Naive thymus-derived CD4-positive, alpha-beta T cell (primary cell): ENCODE measurements at places on chromosomes 11 and 22.

DNA sequence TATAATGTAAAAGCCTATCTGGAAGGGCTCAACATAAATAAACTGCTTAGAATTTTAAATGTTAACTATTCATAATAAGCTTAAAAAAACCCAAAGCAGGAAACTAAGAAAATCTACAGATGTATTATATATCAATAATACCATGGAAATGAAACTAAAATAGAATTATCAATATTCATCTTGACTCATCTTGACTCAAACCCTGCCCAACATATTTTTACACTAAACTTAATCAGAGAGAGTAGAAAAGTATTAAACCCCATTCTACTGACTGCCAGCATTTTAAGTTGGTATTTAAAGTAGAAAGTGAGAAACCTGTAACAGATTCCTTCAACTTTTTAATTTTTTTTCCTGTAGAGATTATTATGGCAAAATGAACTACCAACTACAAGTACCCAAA is 149.2 kb downstream of the ENTHD1 start:
- DNase-seq, result no peak

GRCh38 chr11:65363770-65364169 is 9.2 kb downstream of the TIGD3 start:
- no peak for DNase-seq

- no peak for DNase-seq
Observed at GRCh38 chr11:908273-908672, 2.3 kb downstream of the CHID1 start.

DNA sequence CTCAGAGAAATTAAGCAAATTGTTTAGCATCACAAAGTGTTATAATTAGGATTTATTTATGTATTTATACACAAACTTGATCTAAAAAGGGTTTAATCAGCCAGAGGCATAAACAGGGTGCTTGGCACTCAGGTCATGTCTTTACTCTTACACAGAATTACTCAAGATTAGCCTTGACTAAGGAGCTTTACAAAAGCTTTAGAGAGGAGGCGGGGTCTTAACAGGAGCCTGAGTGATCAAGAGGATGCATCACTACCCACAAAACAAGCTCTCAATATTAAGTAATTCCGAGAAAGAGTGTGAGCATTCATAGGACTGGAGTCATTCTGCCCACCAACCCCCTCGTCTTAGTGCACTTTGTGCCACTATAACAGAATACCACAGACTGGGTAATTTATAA is 103.0 kb downstream of the SPATA19 start:
- DNase-seq, result no peak

DNA sequence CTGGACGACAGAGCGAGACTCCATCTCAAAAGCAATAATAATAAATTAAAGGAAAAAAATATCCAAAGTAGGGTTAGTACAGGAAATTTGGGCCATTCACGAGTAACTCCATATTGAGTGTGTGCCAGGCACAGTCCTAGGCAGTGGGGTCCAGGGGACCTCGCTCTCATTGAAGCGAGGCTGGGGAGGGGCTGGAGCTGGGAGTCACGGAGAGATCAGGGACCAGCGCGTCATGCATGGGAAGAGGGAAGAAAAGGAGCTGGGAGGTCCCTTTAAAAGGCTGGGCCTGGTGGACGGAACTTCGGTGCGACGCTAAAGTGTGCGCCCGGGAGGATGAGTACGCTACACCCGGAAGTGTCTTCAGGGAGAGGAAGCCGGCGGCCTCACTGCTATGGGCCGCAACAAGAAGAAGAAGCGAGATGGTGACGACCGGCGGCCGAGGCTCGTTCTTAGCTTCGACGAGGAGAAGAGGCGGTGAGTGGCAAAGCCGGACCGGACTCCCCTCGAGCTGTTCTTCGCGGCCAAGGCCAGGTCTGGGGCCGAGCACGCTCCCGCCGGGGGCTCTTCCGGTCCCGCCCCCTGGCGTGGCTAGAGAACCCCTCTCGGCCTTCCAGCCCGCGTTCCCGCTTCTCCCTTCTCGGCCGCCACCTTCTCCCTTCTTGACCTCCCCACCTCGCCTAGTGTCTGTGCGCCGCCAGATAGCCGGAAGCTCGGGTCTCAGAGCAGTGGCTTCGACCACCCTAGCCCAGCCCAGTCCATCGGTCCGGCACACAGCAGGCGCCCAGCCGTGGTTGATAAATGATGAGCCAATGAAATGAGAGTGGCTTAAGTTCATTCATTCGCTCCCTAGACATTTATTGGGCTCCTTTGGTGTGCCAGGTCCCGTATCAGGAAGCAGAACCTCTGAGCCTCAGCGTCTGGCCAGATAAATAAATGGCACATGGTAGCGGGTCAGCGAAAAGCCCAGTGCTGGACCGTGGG is at the start of gene NOL12:
Gene NOL12 (plus strand): TSS at position 342 of the 981 bp plus-strand sequence. CDS start 50 bp downstream, at position 392.
- DNase-seq, result peak; percentile 78

DNA sequence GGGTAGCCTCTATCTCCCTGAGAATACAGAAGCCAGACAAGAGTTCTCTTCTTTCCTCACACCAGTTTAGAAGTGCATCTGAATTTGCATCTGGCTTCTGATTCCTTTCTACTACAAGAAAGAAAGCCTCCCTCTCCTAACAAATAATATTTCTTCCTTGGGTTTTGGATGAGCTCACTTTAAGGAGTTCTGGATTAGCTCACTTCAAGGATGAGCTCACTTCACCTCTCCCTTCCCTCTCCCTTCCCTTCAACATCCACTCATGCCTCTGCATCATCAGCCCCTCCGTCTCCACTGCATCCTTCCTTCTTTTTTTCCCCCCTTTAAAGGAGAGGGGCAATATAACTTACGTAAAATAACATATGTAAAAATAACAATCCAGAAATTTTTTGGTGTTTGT is 1.6 kb upstream of the MTNR1B start:
- DNase-seq, result no peak

GRCh38 chr22:31579835-31580242 is 82.2 kb downstream of the PISD start:
- no peak for DNase-seq

DNA sequence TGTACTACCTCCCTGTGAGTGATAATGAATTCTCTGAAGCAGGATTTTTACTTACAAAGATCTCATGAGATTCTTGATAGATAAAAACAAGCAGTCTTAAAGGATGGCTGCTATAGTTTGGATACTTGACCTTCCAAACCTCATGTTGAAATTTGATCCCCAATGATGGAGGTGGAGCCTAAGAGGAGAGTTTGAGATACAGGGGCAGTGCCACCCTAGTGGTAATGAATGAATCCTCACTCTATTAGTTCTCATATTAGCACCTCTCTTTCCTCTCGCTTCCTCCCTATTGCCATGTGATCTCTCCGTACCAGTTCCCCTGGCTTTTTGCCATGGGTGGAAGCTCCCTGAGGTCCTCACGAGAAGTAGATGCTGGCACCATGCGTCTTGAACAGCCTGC is 37.9 kb upstream of the OR8B8 start:
- no peak for DNase-seq

DNA sequence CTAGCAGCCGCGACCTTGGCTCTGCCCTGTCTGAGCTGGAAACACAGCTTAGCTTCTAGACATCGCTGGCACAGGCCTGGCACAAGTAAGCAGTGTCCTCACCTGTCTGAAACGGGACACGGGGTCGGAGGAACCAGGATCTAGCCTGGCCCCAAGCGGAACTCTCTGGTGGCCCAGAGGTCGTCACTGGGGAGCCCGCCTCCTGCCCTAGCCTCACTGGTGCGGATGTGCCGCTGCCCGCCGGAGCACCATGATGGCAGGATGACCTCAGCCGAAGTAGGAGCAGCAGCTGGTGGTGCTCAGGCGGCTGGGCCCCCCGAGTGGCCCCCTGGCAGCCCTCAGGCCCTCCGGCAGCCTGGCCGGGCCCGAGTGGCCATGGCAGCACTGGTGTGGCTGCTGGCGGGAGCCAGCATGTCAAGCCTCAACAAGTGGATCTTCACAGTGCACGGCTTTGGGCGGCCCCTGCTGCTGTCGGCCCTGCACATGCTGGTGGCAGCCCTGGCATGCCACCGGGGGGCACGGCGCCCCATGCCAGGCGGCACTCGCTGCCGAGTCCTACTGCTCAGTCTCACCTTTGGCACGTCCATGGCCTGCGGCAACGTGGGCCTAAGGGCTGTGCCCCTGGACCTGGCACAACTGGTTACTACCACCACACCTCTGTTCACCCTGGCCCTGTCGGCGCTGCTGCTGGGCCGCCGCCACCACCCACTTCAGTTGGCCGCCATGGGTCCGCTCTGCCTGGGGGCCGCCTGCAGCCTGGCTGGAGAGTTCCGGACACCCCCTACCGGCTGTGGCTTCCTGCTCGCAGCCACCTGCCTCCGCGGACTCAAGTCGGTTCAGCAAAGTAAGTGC is 871 bp downstream of the SLC35E4 start:
- peak; percentile 17 for DNase-seq

DNA sequence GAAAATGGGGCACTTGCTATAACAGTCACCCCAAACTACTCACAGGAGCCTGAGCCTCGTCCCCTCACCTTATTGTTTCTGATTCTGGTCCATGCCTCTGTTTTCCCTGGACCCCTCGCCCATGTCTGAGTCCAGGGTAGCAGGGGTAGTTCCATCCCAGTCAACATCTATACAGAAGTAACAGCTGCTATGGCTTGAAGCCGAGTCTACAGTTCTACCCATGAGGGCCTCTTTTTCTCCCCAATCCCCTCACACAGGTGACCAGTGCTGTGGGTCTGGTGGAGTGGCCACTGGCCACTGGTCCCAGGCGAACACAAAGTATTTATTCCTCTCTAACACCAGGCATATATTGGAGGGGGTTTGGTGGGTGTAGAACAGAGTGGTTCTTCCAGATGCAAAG is 116.4 kb downstream of the ZNF280B start:
- DNase-seq, result no peak

- DNase-seq, result no peak
Observed at GRCh38 chr11:79422866-79423265, 18.0 kb downstream of the TENM4 start.

GRCh38 chr11:109012991-109013390 is 348.1 kb downstream of the DDX10 start:
- DNase-seq, result no peak

- DNase-seq, result no peak
Observed at GRCh38 chr22:27157666-27158370, 500.4 kb downstream of the MIAT start.

- DNase-seq, result no peak
Observed at GRCh38 chr11:17102462-17102861, 25.0 kb upstream of the RPS13 start.

DNA sequence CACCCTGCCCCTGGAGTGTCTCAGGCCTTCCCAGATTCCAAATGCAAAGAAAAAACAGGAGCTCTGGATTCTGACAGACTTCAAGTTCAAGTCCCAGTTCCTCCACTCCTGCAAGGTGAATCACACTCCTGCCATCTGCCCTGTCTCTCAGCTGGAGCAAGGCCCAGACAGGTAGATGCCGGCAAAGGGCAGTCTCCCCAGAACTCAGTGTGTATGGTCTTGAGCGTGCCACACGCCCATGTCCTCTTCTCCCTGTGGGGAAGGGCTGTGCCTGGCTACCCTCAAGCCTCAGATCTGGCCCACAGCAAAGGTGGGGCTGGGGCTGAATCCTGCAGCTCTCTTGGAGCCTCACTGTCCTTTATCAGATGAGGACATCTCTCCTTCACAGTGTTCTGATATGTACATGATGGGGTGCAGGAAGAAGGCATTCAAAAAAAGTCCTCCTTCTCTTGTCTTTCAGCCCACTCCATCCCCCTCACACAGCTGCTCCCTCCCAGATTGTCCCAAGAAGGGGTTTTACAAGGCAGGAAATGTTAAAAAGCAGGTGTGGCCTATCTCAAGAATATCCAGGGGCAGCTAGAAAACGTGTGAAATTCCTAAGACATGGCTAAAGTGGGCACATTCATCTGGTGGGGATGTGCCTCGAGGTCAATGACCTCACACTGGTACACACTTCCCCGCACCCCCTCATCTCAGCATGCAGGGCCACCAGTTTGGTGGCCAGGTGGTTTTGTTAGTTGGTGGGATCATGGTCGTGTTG is 27.7 kb upstream of the ARFGAP3 start:
- no peak for DNase-seq

GRCh38 chr11:9566561-9567063 is 6.9 kb upstream of the WEE1 start:
- DNase-seq, result no peak

DNA sequence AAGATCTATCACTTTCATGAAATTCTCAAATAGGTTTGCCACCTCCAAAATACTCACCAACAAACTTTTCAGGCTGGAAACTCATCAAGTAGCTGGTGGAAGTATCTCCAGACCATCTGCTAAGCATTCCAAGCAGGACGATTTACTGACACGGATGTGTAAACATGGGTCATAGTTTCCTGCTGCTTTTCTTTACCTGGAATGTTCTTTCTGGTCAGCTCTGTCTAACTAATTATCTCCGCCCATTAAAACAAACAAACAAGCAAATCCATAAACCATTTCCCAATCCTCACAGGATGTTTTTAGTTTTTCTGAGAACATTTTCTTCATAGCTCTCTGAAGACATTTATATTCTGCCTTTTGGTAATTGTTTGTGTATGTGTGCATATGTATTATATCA is 397.0 kb downstream of the METTL15 start:
- no peak for DNase-seq

GRCh38 chr22:38046070-38046748 is 11.0 kb upstream of the PICK1 start:
- DNase-seq, result no peak

- no peak for DNase-seq
Observed at GRCh38 chr22:24068377-24068680, 57.2 kb downstream of the CABIN1 start.

GRCh38 chr22:17097062-17097461 is 12.3 kb downstream of the IL17RA start:
- DNase-seq, result no peak

GRCh38 chr11:92329646-92330045 is 105.0 kb downstream of the FAT3 start:
- no peak for DNase-seq

DNA sequence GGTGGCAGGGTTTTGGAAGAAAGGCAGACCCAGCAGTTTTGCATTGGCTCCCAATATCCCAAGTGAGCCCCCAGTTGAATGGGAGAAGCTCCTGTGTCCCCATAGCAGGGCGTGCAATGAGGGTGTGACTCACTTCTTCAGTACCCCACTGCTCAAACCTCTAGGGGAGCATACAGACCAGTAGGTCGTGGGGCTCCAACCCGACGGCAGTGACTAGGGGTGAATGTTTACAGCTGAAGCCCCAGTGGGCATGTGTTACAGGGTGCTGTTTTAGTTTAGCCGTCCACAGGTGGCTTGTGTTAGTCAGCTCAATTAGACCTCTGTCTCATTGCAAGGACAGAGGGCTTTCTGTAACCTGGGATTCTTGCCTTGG is 564.5 kb upstream of the CNTN5 start:
- DNase-seq, result no peak

DNA sequence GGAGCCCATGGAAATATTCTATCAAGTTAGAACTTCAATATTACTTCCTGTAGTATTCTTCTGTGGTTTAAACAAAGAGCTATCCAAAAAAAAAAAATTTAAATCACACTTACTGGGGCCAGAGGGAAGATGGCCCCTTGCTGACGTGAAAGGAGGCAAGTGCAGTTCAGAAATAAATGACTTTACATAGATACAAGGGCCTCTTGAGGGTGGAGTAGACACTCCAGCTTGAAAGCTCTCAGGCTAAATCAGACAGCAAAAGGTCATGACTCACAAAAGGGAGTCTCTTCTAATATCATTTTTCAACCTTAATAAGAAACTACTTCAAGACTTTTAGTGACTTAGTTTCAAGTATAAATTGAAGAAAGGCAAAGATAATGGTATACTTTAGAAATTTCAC is 1160.3 kb downstream of the FAM181B start:
- DNase-seq, result no peak
